ENCODE measurements at places on chromosomes 2 and 18.

- DNase-seq: peak; percentile 50
These were observed 772 bp downstream of the RELCH start for GRCh38 chr18:62187543-62188510.

DNA sequence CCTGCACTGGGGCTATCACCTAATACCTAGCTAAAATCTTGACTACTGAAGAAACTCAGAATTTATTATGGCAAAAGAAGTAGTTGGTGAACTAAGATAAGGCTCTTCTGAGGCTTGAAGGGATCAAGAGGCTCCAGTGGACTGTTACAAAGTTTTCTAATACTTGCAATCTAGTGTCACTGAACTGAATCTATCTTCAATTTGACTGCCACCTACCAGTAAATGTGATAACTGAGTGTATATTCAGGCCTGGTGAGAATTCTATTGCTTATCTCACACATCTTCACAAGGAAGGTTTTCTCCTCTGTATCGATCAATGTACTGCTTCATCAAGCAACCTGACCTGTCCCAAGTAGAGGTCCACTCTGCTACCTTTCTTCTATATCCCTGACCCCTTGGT is 40.8 kb downstream of the DARS1 start:
- no peak for DNase-seq

DNA sequence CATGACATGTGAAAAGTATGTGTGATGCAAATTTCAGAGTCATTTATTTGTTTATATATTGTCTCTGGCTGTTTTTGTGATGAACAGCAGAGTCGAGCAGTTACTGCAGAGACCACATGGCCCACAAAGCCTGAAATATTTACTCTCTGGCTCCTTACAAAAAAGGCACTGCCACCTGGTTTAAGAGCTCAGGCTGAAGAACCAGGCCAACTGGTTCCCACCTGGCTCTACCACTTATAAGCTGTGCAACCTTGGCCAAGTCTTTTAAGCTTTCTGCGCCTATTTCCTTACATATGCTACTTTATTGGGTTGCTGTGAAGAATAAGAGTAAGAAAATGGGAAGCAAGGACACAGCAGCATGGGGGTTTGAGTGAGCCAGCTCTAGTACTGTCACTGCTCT is 207.6 kb downstream of the L3MBTL4 start:
- no peak for DNase-seq

DNA sequence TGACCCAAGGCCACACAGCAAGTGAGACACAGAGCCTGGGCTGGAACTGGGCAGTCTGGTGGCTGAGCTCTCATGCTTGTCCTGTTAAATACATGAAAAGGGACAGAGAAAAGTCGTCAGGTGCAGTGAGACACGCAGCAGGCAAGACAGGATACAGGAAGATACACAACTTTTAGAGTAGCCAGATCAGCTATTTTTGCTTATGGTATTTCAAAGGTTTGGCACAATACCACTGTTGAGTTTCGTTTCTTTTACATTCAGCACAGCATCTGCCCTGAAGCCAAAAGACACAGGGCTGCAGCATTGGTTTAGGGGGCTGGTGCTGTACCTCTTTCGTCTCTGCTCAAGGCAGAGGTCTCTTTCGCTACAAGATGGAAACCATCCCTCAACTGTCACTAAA is 14.0 kb downstream of the FHL2 start:
- DNase-seq: no peak

DNA sequence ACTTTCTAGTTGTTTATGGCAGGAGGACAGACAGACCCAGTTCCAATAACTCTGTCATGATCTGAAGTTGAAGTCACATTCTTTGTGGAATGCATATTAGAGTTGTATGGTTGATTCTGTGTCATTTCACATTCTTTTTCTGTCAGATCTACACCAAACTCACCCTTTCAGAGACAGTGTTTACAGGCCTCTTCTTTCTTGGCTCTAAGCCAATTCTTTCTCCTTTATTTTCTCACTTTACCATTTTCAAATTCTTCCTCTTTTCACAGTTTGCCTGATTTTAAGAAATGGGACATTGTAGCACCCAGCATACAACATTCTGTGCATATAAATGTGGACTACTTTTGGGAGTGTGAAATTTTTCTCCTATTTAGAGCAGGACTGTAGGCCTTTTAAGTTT is 103.7 kb downstream of the CCDC85A start:
- no peak for DNase-seq

DNA sequence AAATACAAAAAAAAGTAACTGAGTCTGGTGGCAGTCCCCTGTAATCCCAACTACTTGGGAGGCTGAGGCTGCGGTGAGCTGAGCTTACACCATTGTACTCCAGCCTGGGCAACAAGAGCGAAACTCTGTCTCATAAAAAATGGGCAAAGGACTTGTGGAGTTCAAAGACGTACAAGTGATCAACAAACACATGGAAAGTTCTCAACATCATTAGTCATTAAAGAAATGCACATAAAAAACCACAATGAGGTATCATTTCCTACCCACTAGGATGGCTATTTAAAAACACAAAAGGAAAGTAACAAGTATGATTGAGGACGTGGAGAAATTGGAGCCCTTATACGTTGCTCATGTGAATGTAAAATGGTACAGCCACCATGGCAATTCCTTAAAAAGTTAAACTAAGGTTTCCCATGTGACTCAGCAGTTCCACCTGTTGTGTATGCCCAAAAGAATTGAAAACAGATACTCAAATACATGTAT is 52.3 kb downstream of the RAB10 start:
- peak; percentile 62 for DNase-seq
